Ammon's horn (tissue), 1 donor: ENCODE measurements at places on chromosomes 5 and 9.

GRCh38 chr5:43232943-43233833 lies 41.2 kb downstream of the NIM1K start:
- DNase-seq = no peak

DNA sequence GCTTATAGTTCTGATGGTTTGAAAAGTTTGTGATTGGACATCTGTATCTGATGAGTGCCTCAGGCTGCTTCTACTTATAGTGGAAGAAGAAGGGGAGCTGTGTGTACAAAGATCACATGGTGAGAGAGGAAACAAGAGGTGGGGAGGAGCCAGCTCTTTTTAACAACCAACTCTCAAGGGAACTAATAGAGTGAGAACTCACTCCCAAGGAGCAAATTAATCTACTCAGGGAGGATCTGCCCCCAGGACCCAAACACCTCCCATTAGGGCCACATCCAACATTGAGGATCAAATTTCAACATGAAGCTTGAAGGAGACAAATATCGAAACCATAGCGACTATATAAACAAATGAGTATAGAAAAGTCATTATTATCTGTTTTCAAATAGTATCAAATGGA lies 64.7 kb upstream of the PRLR start:
- DNase-seq = no peak

GRCh38 chr5:132203464-132203818 lies 24.2 kb downstream of the P4HA2 start:
- no peak for DNase-seq

DNA sequence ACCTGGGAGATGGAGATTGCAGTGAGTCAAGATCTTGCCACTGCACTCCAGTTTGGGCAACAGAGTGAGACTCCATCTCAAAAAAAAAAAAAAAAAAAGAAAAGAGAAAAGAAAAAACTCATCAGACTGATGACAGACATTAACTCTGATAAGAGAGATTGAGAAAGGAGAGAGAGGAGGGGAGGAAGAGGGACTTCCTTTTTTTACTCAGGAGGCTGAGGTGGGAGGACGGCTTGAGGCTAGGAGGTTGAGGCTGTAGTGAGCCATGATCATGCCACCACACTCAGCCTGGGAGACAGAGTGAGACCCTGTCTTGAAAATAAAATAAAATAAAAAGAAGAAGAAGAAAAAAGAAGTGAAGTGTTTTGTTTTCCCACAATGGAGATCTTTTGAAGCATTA lies 9.7 kb upstream of the MSMP start:
- no peak for DNase-seq

GRCh38 chr5:91514400-91514799 lies 131.3 kb upstream of the ARRDC3 start:
- DNase-seq = no peak
